Stimulated activated CD4-positive, alpha-beta T cell treated with anti-CD3 and anti-CD28 coated beads, Interleukin-12 subunit alpha, Interleukin-12 subunit beta, amount 100 ng/mL, for 24 hours (primary cell): ENCODE measurements at places on chromosomes 1 and 21.

DNA sequence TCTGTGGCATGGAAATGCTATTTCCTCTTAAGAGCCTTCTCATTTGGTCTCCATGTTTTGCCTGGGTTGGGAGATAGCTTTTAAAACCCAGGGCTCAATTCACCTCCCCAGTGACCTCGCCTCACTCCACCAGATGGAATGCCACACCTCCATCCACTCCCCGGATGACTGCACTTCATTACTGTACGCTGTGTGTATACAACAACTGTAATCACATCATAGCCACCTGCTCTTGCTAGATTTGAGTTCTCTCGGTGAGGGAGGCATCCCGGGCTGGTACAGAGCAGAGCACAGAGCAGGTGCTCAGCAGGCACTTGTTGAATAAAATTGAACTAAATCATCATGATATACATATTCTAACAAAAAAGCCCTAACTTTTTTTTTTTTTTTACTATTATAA lies 26.0 kb downstream of the SDE2 start:
- DNase-seq = no peak

- DNase-seq = no peak
These were observed 40.3 kb downstream of the PRMT2 start for GRCh38 chr21:46675595-46676280.

- DNase-seq = no peak
These were observed 358.7 kb downstream of the LTN1 start for GRCh38 chr21:28633839-28634555.

DNA sequence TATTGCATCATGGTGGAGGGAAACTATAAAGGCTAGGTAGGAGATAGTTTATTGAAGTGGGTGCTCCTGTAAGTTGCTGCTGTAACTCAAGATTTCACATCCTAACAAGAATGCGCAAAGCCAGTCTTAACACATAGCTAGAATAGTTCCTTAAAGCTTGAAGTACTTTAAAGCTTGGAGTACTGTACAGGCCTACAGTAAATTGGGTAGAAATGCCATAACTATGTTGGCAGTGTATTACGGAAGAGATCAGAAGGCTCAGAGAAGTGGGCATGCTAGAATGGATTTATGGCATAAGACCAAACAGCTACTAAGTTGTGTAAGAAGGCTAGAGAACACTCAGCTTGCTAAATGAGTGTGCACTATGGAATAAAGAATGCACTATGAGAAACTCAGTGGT lies 44.5 kb downstream of the DMRTA2 start:
- no peak for DNase-seq

DNA sequence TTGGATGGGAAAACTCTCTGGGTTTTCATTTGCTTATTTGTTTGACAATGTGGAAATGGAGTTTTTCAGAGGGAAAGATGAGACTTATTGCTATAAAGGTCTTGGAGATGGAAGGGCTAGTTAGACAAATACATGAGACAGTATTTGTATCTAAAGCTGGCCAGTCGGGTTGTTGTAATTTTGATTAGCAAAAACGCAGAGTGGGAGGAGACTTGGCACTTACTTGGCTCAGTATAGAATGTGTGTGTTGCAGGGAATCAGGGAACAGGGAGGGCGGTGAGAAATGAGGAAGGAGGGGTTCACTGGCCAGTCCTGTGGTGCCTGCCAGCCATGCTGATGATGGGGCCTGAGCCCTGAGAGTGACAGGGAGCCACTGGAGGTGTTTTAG lies 6.0 kb upstream of the FOXE3 start:
- DNase-seq = no peak

DNA sequence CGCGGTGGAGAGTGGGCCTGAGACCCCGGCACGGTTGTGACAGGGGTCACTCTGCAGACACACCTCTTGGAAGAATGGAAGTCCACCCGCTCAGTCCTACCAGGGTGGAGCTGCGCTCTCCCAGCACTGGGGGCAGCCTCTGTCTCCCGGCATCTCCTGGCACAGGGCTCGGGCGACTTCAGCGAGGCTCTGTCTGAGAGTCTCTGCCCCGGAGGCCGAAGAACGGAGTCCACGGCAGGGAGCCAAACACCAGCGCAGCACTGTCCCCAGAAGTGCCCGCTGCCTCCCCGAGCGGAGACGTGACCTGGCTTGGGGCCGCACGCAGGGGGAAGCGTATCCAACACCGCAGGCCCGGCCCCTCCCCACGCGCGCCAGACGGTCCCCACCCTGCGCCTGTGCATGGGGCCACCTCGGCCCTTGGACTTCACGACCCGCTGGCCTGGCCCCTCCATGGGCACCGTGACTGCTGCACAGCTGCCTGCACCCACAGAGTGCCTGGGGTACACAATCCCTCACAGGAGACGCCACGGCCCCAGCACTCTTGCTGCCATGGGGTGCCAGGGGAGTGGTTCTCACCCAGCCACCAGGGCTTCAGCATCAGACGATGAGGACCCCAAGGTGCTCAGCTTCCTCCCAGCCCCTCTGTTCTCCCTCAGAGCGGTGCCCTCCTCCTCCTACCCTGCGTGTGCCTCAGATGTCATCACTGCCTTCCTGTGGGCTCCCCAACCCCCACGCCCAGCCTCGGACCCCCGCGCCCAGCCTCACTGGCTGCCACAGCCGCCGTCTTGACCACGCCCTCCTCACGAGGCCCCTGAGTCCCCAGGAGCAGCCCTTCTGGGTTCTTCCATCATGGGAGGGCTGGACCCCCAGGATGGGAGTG lies 14.9 kb upstream of the RNF223 start:
- DNase-seq = no peak

- no peak for DNase-seq
These were observed 2220.5 kb downstream of the NCAM2 start for GRCh38 chr21:23218667-23219066.

DNA sequence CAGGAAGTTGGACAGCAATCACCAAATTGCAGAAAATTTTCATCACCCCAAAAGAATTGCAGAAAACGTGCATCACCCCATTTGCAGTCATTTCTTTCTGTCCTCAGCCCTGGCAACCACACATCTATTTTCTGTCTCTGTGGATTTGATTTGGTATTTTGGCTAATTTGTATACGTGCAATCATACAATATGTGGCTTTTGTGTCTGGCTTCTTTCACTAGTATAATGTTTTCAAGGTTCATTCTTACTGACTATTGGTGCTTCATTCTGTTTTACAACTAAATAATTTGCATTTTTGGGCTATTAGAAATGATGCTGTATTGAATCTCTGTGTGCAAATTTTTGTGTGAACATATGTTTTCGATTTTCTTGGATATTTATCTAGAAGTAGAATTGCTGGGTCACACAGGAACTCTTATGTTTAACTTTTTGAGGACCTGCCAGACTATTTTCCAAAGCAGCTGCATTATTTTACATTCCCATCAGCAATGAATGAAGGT lies 24.8 kb upstream of the PRDM2 start:
- DNase-seq = no peak

DNA sequence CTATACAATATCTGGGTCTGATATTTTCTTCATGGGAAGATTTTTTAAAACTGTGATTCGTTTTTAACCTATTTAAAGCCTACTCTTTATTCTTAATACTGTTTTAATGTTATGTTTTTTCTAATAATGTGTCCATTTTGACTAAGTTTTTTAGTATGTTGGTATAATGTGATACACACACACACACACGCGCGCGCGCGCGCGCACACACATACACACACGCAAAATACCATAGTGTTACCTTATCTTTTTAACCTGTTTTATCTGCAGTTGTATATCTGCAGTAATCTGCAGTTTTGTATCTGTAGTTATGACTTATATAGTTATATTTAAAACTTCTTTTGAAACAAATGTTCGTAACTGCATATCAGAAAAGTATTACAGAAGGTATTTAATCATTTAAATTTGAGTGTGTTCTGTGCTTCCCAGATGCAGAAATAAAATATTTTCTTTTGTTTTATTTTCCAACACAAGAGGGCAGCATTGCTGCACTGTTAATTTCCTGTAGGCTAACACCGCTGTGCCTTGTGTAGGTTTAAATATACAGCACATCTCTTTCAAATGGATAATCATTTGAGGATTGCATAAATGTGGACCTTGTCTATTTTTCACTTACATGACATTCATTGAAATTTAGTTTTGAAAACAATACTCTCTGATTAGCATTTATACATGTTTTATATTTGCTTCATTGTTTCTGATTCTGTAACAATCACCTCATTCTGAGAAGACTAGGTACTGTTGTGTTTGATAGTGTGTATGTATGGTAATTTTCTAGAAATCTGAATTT lies 166.1 kb downstream of the PDE4B start:
- DNase-seq = no peak

DNA sequence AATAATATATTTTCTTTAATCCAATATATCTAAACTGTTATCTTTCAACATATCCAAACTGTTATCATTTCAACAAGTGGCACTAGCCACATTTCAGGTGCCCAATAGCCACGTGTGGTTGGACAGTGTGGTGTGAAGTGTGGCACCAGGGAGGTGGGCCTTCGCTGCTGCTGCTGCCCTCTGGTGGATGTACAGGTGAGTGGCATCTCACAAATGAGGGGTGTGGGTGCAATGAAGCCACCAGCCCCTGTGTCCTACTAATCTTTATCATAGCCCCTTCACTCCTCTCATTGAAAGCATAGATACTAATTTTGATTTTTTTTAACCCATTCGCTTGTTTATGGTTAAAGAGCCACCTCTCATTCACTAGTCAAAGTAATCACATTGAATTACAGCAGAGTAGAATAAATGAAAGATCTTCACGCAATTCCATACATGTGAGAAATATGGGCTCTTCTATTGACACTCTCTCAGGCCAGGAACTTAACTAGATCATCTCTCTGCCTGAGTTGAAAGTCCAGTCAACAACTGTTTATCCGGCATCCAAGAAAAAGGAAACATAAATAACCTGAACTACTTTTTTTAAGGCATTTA lies 499.2 kb downstream of the OMA1 start:
- peak; percentile 19 for DNase-seq

DNA sequence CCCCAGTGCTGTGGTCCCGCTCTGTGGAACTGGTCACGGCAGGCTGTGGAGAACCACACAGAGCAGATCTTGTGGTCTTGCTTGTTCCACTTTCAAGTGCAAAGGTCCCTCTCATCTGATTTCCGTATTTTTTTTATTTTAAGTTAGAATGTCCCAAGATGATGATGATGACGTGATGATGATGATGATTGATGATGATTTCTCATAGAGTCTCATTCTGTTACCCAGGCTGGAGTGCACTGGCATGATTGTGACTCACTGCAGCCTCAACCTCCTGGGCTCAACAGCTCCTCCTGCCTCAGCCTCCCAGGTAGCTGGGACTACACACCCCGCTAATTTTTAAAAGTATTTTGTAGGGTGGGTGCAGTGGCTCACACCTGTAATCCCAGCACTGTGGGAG lies 12.2 kb downstream of the EVA1C start:
- no peak for DNase-seq

GRCh38 chr1:179107706-179108629 lies 26.1 kb downstream of the TOR3A start:
- no peak for DNase-seq

- DNase-seq = no peak
These were observed 529.3 kb downstream of the MATN1 start for GRCh38 chr1:30194046-30194619.

- DNase-seq = no peak
These were observed 76.4 kb upstream of the PRMT6 start for GRCh38 chr1:106980121-106980520.

GRCh38 chr21:40555021-40555528 lies 291.9 kb downstream of the DSCAM start:
- no peak for DNase-seq

GRCh38 chr1:88984569-88984968 lies 7.9 kb downstream of the KYAT3 start:
- no peak for DNase-seq

DNA sequence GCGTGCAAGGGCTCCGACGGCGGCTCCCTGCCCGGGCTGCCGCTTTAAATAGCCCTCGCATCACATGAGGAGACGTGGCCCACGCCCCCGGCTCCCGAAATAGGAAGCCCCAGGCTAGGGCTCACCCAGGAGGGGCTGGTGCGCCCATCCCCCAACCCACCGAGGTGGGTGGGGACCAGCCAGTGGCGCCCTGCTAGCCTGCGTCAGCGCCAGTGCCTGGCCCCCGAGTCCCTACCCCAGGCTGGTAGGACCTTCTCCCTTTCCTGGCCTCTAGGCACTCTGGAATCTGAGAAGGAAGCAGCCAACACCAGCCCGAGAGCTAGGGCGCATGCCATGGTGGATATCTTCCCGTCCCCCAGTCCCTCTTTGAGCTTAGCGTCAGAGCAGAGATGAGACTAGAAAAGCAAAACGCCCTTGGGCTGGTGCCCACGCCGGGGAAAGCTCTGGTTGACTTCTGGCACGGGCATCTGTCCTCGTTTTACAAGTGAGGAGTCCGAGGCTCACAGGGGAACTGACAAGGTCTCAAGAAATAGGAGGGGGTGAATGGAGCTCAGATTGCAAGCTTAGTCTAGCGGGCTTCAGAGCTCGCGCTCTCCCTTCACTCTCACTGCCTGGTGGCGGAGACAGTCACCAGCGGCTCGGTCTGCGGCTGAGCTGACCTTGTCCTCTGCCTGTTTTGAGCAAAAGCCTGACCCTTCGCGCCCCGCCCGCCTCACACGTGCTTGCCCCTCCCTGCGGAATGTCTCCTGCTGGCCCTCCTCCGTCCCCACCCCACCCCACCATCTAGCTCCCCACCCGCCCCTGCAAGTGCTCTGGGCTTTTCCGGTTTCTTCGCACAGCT lies at the start of gene FABP3:
FABP3 (minus strand) TSS at position 21 of the 841 bp plus-strand sequence. CDS start 62 bp downstream, outside the sequence.
- no peak for DNase-seq

- DNase-seq = no peak
These were observed 85.2 kb downstream of the TRIM11 start for GRCh38 chr1:228321435-228321834.

DNA sequence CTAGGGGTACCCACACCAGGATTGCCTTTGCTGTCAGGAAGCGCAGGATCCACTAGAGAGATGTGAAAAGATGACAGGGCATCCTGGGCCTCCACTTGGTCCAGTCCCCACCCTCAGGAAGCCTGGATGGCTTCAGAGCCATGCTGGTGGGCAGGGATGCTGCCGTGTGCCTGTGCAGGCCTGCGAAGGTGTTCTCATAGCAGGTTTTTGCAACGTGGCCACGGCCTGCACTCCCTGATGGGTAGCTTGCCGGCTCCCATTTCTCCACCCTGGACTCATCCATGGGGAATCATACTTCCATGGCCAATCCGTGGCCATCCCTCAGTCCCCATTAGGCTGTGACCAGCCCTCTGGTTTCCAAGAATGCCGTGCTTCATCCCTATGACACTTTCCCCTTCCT lies 34.1 kb upstream of the CNTN2 start:
- no peak for DNase-seq

DNA sequence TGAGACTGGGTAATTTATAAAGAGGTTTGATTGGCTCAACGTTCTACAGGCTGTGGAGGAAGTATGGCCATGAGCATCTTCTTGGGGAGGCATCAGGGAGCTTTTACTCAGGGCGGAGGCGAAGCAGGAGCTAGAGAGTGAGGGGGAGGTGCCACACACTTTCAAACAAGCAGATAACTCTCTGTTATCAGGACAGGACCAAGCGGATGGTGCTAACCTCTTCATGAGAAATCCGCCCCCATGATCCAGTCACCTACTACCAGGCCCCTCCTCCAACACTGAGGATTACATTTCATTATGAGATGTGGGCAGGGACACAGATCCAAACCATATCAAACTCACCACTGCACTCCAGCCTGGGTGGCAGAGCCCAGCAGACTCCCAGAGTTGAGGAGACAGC lies 11.5 kb upstream of the LRRC47 start:
- no peak for DNase-seq
